Breast epithelium (tissue), 4 donors: ENCODE measurements at places on chromosomes 2 and 18. TPM values are rescaled to one million over a fixed set of nuclear protein-coding genes. Genes with fewer than 3 reads are reported as not detected.

DNA sequence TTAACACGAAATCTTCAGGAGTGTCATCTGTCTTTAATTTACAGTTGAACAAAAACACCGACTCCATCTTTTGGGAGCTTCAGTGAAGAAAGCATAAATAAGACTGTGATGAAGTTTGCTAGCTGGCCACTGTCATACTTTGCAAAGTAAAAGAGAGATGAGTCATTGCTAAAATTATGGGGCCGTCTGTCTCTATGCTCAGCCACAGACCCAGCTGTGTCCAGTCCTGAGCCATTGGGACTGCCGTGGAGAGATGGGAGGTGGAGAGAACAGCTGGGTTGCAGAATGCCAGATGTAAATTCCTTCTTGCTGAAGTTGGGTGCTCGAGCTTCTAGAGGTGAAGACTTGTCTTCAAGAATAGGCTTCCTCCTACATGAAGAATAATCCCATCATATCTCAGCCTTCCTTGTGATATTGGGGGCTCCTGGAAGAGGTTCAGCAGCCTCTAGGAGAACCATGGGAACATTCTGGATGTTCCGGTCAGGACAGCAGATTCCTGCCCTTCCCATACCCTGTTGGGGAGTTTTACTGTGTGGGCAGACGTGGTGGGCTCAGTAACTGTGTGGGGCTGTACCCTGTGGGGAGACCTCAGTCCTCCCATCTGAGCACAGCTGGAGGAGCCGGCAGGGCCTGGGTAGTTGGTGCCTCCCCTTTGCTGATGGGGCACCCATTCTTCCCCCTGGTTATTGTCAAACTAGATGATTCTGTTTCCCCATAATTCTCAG lies 71.1 kb downstream of the LDLRAD4 start:
- H3K36me3 ChIP-seq = no peaks in the 10 kb centered on the region
- no peaks in the 10 kb centered on the region for H3K27me3 ChIP-seq
- no peaks in the 10 kb centered on the region for H3K4me1 ChIP-seq
- DNase-seq = no peak

The SH2D6 gene
- not detected for total RNA-seq

DNA sequence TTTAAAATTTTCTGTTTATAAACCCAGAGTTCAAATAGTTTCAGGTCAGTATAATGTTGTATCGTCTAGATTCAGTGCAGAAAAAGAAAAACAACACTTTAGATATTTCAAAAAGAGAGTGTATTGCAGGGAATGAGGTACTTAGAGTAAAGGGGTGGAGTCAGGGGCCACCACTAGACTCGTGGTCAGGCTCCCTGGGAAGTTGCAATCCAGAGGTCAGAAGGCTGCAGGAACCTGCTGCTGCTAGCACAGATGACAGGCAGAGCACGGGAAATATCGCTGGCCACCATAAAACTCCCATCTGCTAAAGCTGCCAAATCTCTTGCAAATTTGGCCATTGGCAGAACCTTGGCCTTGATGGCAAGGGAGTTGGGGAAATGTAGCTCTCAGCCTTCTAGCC lies 64.6 kb downstream of the THNSL2 start:
- H3K4me1 ChIP-seq = no peaks in the 10 kb centered on the region
- no peaks in the 10 kb centered on the region for H3K36me3 ChIP-seq
- no peak for DNase-seq
- H3K27me3 ChIP-seq = no peaks in the 10 kb centered on the region

- no peaks in the 10 kb centered on the region for H3K27me3 ChIP-seq
- DNase-seq = no peak
- H3K4me3 ChIP-seq = no peak overlapping the region
- no peak overlapping the region for H3K27ac ChIP-seq
- H3K36me3 ChIP-seq = no peaks in the 10 kb centered on the region
- no peaks in the 10 kb centered on the region for H3K4me1 ChIP-seq
Observed at GRCh38 chr2:54212456-54212855, 43.6 kb downstream of the TSPYL6 start.

DNA sequence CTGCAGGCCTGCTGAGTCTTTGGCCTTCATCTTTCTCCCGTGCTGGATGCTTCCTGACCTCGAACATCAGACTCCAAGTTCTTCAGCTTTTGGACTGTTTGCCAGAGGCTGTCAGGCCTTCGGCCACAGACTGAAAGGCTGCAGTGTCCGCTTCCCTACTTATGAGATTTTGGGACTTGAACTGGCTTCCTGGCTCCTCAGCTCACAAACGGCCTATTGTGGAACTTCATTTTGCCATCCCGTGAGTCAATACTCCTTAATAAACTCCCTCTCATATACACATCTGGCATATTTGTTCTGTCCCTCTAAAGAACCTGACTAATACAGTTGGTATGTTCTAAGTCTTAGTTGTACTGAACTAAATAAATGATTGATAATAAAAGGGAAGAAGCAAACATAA lies 702.8 kb upstream of the LINC00305 start:
- H3K27ac ChIP-seq = no peak overlapping the region
- no peaks in the 10 kb centered on the region for H3K36me3 ChIP-seq
- no peak for DNase-seq
- H3K4me1 ChIP-seq = no peaks in the 10 kb centered on the region

The RGPD4 gene
- not detected for total RNA-seq

- H3K27me3 ChIP-seq = no peaks in the 10 kb centered on the region
- H3K4me3 ChIP-seq = no peak overlapping the region
- H3K36me3 ChIP-seq = no peaks in the 10 kb centered on the region
- no peak for DNase-seq
- no peaks in the 10 kb centered on the region for H3K4me1 ChIP-seq
- no peak overlapping the region for H3K27ac ChIP-seq
Observed at GRCh38 chr18:31652877-31653276, 31.5 kb downstream of the B4GALT6 start.

The ANKRD62 gene
- total RNA-seq = not detected

GRCh38 chr2:222034058-222034457 lies 264.7 kb downstream of the PAX3 start:
- H3K27ac ChIP-seq = no peak overlapping the region
- no peaks in the 10 kb centered on the region for H3K4me1 ChIP-seq
- H3K36me3 ChIP-seq = no peaks in the 10 kb centered on the region
- no peaks in the 10 kb centered on the region for H3K27me3 ChIP-seq
